Lung (tissue), 17 donors: ENCODE measurements at places on chromosomes 3 and 15.

DNA sequence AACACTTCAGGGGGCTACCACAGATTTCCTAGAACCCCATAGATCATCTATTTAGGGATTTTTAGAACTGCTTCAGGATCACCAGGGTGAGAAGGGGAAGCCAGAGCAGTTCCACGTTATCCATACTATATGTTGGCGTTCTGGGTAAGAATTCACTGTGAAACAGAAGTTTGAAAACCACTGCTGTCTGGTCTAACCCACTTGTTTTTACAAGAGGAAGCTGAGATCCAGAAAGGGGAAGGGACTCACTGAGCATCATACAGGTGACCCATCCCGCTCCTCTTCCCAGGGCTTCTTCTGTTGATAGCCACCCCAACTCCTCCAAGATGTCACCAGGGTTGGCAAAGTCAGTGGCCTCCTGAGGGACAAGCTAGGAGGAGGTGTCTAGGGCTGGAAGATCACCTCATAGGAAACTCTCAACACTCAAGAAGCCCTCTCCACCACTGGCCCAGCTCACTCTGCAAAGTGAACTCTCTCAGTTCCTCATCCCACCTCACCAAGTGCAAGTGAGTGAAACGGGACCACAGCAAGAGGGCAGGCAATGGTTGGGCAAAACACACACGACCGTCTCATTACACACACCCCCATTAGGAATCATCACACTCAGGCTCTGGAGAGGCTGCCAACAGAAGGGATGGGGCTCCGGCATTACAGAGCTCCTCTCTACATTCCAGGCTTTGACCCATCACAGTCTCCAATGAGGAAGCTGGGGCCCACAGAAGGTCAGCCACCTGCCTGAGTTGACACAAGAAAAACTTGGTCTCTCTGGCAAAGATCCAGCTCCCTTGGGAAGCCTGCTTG, 1.8 kb downstream of the DAPK2 start:
- H3K4me1 ChIP-seq: peaks cover 18% of the 10 kb centered on the region
- no peak overlapping the region for H3K4me3 ChIP-seq
- no peak overlapping the region for H3K27ac ChIP-seq
- DNase-seq: peak; percentile 49
- H3K27me3 ChIP-seq: no peaks in the 10 kb centered on the region

GRCh38 chr3:11818033-11818432, 28.7 kb downstream of the TAMM41 start:
- no peak overlapping the region for H3K27ac ChIP-seq
- no peak for DNase-seq
- H3K4me1 ChIP-seq: no peaks in the 10 kb centered on the region
- H3K4me3 ChIP-seq: no peak overlapping the region

- DNase-seq: no peak
- no peaks in the 10 kb centered on the region for H3K36me3 ChIP-seq
- no peak overlapping the region for H3K27ac ChIP-seq
- peaks cover 3% of the 10 kb centered on the region for H3K4me1 ChIP-seq
- H3K4me3 ChIP-seq: no peak overlapping the region
Measured at GRCh38 chr3:71219744-71220638, 363.5 kb downstream of the FOXP1 start.

- no peak overlapping the region for H3K4me3 ChIP-seq
- H3K27me3 ChIP-seq: no peaks in the 10 kb centered on the region
- H3K27ac ChIP-seq: no peak overlapping the region
Measured at GRCh38 chr3:147218965-147219364, 187.4 kb downstream of the ZIC4 start.

DNA sequence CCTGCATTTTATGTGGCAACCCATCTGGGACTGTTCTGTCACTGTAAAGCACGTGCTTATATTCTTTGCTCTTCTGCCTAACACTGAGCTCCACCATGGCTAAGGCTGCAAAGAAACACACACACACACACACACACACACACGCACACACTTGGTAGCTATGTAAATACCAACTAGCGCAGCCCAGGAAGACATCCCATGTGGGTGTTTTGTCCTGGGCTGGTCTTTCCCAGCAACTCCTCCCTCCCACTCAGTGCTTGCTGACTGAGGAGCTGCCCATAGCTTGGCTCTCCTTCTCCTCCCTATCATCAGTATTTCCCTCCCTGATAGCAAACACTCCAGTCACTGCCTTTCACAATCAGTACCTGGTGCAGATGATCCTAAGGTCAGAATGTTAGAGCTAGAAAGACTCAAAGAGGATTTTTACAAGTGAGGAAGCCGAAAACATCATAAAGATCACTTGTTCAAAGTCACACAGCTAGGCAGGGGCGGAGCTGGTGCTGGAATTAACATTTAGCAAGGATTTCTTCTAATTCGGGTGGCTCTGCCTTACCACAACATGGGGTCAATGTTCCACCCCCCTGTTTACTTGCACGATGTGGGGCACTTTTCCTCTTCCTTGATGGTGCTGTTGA, 377.1 kb upstream of the TBL1XR1 start:
- peak; percentile 68 for DNase-seq
- H3K36me3 ChIP-seq: no peaks in the 10 kb centered on the region
- H3K4me3 ChIP-seq: no peak overlapping the region
